Activated naive CD8-positive, alpha-beta T cell treated with anti-CD3 and anti-CD28 coated beads for 36 hours (primary cell): ENCODE measurements at places on chromosomes 6 and 20. TPM values are rescaled to one million over a fixed set of nuclear protein-coding genes. Genes with fewer than 3 reads are reported as not detected.

DNA sequence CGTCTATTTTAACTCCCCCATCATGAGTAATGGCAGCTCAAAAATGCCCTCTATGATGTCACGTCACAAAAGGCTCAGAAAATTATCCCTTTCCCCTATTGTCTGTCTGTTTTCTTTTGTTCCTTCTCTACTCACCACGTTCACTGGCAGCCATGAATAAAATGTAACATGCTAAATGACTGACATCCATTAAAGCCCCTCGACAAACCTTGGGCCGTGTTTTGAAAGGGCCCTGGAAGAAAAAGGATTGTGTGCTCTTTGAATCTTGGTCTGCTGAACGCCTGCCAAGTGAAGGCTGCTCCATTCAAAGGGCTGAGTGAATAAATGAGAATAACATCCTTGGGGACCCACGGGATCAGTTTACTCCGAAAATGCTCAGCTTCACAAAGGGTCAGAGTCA, 118.7 kb downstream of the RPS12 start:
- H3K36me3 ChIP-seq = no peaks in the 10 kb centered on the region
- DNase-seq = no peak
- H3K27me3 ChIP-seq = peaks cover 37% of the 10 kb centered on the region
- H3K4me1 ChIP-seq = no peaks in the 10 kb centered on the region
- H3K4me3 ChIP-seq = no peak overlapping the region
- no peak overlapping the region for H3K27ac ChIP-seq

DNA sequence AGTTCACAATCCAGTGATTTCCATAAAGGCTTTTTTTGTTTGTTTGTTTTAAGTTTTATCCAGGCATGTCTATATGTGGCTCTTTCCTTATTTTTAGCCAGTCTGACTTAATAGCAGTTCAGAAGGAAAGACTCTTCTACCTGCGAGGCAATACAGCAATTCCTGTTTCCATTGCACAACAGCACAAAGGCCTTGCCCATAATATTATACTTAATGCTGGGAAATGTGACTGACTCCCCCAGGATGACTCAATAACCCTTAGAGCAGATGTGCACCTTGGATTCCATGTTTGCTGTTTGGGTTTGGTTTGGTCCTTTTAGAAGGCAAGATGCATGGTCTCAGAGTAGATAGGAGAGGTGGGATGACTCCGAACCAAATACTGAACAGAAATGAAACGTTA, 184.1 kb downstream of the MTFR2 start:
- no peaks in the 10 kb centered on the region for H3K36me3 ChIP-seq
- no peak overlapping the region for H3K4me3 ChIP-seq
- H3K27me3 ChIP-seq = peaks cover 4% of the 10 kb centered on the region

DNA sequence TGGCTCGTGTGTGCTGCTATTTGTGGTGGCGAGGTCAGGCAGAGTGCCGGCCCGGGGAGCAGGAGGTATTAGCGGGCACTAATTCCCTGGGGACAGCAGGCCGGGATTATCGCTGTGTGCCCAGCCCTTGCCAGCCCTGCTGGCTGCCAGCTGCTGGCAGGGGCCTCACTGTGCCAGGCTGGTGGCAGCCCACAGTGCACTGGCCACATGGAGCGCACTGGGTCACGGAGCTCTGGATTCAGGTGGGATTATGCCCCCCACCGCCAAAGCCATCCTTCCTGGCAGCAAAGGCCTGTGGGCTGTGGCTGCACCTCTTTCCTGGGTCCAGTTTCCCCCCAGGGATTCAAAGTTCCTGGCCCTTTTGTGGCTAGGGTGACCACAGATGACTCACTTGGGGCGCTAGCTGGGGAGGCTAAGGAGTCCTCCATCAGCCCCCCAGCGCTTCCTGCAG, 59.7 kb downstream of the YTHDF1 start:
- H3K27me3 ChIP-seq = peaks cover 25% of the 10 kb centered on the region
- H3K36me3 ChIP-seq = no peaks in the 10 kb centered on the region
- no peaks in the 10 kb centered on the region for H3K4me1 ChIP-seq
- H3K27ac ChIP-seq = no peak overlapping the region
- DNase-seq = no peak
- H3K4me3 ChIP-seq = no peak overlapping the region

GRCh38 chr20:55893031-55893430, 112.3 kb downstream of the CBLN4 start:
- H3K36me3 ChIP-seq = no peaks in the 10 kb centered on the region
- H3K27me3 ChIP-seq = no peaks in the 10 kb centered on the region
- no peaks in the 10 kb centered on the region for H3K4me1 ChIP-seq
- no peak overlapping the region for H3K27ac ChIP-seq

DNA sequence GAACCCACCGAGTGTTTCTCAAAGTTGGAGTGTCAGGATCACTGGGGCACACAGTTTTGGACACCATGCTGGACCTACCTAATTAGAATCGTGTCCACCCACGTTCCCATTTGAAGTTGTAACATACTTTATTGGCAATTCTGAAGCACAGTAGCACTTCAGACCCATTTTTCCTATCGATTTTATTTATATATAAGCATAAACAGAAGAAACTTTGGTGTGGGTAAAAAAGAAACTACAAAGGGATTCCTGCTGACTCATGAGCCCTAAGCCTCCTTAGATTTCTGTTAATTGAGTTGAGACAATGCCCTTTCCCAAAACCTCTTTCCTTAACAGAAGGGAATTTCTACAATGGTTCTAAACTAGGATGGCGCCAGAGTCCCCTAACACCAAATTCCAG, 398.0 kb downstream of the CDKAL1 start:
- DNase-seq = no peak
- H3K4me3 ChIP-seq = no peak overlapping the region
- H3K36me3 ChIP-seq = peaks cover 6% of the 10 kb centered on the region
- H3K4me1 ChIP-seq = no peaks in the 10 kb centered on the region
- no peaks in the 10 kb centered on the region for H3K27me3 ChIP-seq

DNA sequence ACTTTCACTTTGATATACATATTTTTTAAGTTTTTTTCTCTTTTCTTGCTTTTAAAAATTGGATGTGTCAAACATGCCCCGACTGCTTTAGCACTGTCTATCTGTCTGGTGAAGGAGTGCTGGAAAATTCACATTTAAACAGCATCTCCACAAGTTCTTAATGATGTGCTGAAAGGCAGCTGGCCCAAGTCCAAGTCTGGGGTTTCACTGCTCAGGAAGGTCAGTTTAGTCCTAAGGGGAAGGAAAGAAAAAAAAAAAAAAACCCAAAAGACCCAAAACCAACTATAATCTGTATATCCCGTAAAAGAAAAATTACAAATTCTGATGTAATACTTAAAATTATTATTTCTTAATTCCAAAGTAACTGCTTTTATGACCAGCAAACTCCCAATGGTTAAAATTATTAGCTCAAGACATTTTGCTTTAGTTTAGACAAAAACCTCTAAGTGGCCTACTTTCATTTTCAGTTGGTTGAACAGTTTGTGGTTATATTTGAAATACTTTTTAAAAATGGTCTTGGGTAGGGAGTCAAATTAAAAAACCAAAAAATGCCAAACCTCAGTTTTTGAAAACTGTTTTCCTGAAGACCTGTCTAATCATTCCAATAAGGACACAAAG, 79.5 kb upstream of the PREP start:
- no peak overlapping the region for H3K4me3 ChIP-seq
- DNase-seq = no peak
- peaks cover 5% of the 10 kb centered on the region for H3K4me1 ChIP-seq
- no peak overlapping the region for H3K27ac ChIP-seq

GRCh38 chr20:33589059-33589458, 73.1 kb upstream of the C20orf144 start:
- no peaks in the 10 kb centered on the region for H3K27me3 ChIP-seq
- H3K4me1 ChIP-seq = peaks cover 13% of the 10 kb centered on the region
- H3K4me3 ChIP-seq = no peak overlapping the region
- no peak for DNase-seq
- H3K27ac ChIP-seq = no peak overlapping the region
- no peaks in the 10 kb centered on the region for H3K36me3 ChIP-seq

- H3K4me1 ChIP-seq = peaks cover 3% of the 10 kb centered on the region
- no peaks in the 10 kb centered on the region for H3K36me3 ChIP-seq
- H3K27me3 ChIP-seq = no peaks in the 10 kb centered on the region
Measured at GRCh38 chr6:137754866-137755265, 112.2 kb upstream of the TNFAIP3 start.

DNA sequence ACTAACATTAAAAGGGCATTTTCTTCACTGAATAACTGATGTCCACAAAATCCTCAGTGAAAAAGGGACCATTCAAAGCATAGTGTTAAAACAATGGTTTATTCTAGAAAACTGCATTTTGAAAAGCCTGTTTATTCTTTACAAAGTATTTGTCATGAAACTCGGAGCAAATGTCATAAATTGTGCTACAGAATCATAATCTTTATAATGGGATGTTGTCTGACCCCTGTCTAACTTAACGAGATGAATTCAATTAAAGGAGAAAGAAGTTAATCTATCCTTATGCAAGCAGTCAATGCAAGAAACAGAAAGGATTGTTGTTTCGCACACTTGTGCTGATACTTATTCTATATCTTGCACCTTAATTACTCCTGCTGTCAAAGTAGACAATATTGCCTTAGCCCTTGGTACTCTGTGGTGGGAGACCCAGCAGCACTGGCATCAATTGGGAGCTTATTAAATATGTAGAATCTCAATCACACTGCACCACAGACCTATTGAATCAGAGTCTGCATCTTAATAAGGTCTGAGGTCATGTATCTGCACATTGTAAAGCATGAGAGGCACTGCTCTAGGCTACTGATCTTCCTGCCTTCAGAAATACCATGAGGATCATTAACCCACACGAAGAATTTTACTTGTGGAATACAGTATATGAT, 708.3 kb downstream of the HDGFL1 start:
- no peaks in the 10 kb centered on the region for H3K36me3 ChIP-seq
- H3K27ac ChIP-seq = no peak overlapping the region
- H3K4me1 ChIP-seq = no peaks in the 10 kb centered on the region

DNA sequence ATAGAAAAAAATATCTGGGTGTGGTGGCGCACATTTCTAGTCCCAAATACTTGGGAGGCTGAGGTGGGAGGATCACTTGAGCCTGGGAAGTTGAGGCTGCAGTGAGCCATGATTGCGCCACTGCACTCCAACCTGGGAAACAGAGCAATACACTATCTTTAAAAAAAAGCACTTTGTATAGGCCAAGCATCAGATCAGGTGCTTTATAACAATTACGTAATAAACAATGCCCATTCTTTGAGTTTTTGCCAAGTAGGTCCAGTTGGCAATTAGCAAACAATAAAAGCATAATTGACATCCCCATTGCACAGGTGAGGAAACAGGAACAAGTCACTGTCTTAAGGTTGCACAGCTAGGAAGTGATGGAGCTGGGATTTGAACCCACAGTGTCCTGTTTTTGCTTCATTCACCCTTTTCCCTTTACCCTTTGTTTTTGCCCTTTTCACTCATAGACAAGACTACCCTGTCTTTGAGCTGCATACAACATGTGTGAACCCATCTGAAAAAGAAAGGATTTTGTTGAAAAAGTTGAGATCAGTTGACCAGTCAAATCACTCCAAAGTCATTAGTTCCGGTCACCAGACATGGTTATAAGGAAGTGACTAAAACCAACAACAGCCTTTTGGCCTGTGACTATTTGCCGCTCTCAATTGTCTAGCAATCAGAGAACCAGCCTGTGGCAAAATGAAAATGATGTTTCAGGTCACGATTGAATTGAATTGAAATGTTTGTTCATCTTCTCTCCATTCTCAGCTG, 303.6 kb downstream of the TFAP2C start:
- no peak overlapping the region for H3K4me3 ChIP-seq
- no peak overlapping the region for H3K27ac ChIP-seq
- no peaks in the 10 kb centered on the region for H3K4me1 ChIP-seq
- no peaks in the 10 kb centered on the region for H3K36me3 ChIP-seq

GRCh38 chr6:163711615-163712565, 297.4 kb downstream of the QKI start:
- no peaks in the 10 kb centered on the region for H3K36me3 ChIP-seq
- H3K4me1 ChIP-seq = peaks cover 5% of the 10 kb centered on the region
- no peak overlapping the region for H3K27ac ChIP-seq

DNA sequence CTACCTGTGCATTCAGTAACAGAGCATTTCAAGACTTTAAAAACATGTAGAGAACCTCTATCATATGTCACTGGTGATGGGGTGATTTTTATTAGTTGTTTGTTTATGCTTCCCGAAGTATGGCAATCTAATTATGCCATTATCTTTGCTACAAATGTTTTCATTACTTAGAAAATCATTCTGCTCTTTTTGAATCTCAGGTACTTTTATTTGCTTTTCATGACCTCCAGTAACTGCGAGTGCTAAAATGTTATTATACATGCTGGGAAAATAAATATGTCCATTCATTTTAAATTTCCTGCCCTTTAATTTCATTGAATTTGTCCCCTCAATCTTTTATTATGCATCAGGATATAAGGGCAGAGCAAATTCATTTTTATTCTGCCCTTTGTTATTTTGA, 515.7 kb downstream of the NKAIN2 start:
- DNase-seq = no peak
- no peaks in the 10 kb centered on the region for H3K27me3 ChIP-seq
- no peaks in the 10 kb centered on the region for H3K36me3 ChIP-seq
- H3K27ac ChIP-seq = no peak overlapping the region

- peaks cover 8% of the 10 kb centered on the region for H3K4me1 ChIP-seq
- H3K36me3 ChIP-seq = peaks cover 4% of the 10 kb centered on the region
- no peak overlapping the region for H3K27ac ChIP-seq
- DNase-seq = no peak
- H3K4me3 ChIP-seq = no peak overlapping the region
- H3K27me3 ChIP-seq = no peaks in the 10 kb centered on the region
Measured at GRCh38 chr20:33789109-33789857, 21.9 kb upstream of the CHMP4B start.

GRCh38 chr6:158897236-158897635, 78.1 kb upstream of the EZR start:
- no peak overlapping the region for H3K27ac ChIP-seq
- H3K27me3 ChIP-seq = peaks cover 3% of the 10 kb centered on the region
- no peaks in the 10 kb centered on the region for H3K4me1 ChIP-seq
- no peaks in the 10 kb centered on the region for H3K36me3 ChIP-seq
- no peak overlapping the region for H3K4me3 ChIP-seq
- no peak for DNase-seq

- no peak overlapping the region for H3K4me3 ChIP-seq
- peaks cover 26% of the 10 kb centered on the region for H3K4me1 ChIP-seq
- no peak overlapping the region for H3K27ac ChIP-seq
- H3K27me3 ChIP-seq = no peaks in the 10 kb centered on the region
- H3K36me3 ChIP-seq = peaks cover 16% of the 10 kb centered on the region
- no peak for DNase-seq
Measured at GRCh38 chr6:110784610-110784979, 30.7 kb downstream of the CDK19 start.

- DNase-seq = peak; percentile 11
- peaks cover 56% of the 10 kb centered on the region for H3K4me1 ChIP-seq
- peaks cover 10% of the 10 kb centered on the region for H3K27me3 ChIP-seq
- no peak overlapping the region for H3K4me3 ChIP-seq
- no peak overlapping the region for H3K27ac ChIP-seq
- H3K36me3 ChIP-seq = no peaks in the 10 kb centered on the region
Measured at GRCh38 chr6:137227871-137228302, 8.7 kb upstream of the IFNGR1 start.

GRCh38 chr6:105212587-105212986, 32.8 kb upstream of the POPDC3 start:
- no peak overlapping the region for H3K27ac ChIP-seq
- peaks cover 4% of the 10 kb centered on the region for H3K4me1 ChIP-seq
- no peak for DNase-seq
- no peaks in the 10 kb centered on the region for H3K36me3 ChIP-seq

The GMPR gene
- 2.6 TPM for total RNA-seq

The ACOT13 gene
- 24.2 TPM for total RNA-seq

The RHAG gene
- not detected for total RNA-seq

The WFDC12 gene
- total RNA-seq = not detected

The KIFC1 gene
- 74.1 TPM for total RNA-seq

The BPIFA1 gene
- not detected for total RNA-seq

The KCNG1 gene
- 1.0 TPM for total RNA-seq

The TCP11 gene
- not detected for total RNA-seq

The MUC21 gene
- not detected for total RNA-seq

The SNPH gene
- total RNA-seq = 3.6 TPM

The UFL1 gene
- total RNA-seq = 29.4 TPM

The OPN5 gene
- total RNA-seq = not detected

The MEI4 gene
- not detected for total RNA-seq
